Hepatocyte (in vitro differentiated cells): ENCODE measurements at places on chromosomes 2 and 18. TPM values are rescaled to one million over a fixed set of nuclear protein-coding genes. Genes with fewer than 3 reads are reported as not detected.

GRCh38 chr2:217864963-217865772, 137.6 kb downstream of the TNS1 start:
- DNase-seq: no peak

SDC1 gene
- 92.3 and 108 TPM in 2 replicates for total RNA-seq

ZNF385B gene
- 1.5 and 2.4 TPM in 2 replicates for total RNA-seq

TNS1 gene
- total RNA-seq: 22.9 and 27.6 TPM in 2 replicates

- DNase-seq: peak; percentile 77
Observed at GRCh38 chr2:37389989-37390765, 45.7 kb downstream of the QPCT start.

GRCh38 chr2:12708508-12709206, 8.1 kb upstream of the TRIB2 start:
- DNase-seq: no peak

ORC4 gene
- total RNA-seq: 66.0 and 98.3 TPM in 2 replicates

- no peak for DNase-seq
Observed at GRCh38 chr18:38322206-38322605, 756.6 kb upstream of the CELF4 start.
